ENCODE measurements at places on chromosomes 3 and 15.

DNA sequence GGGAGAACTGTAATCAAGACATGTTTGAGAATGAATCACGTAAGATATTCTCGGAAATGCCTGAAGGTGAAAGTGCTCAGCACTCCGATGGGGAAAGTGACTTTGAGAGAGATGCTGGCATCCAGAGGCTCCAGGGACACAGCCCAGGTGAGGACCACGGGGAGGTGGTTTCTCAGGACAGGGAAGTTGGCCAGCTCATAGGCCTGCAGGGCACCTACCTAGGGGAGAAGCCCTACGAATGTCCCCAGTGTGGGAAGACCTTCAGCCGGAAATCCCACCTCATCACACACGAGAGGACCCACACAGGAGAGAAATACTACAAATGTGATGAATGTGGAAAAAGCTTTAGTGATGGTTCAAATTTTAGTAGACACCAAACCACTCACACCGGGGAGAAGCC, 19.8 kb downstream of the ZSCAN2 start:
- no peak for DNase-seq

GRCh38 chr15:77059786-77060361, 11.0 kb downstream of the TSPAN3 start:
- DNase-seq: no peak

DNA sequence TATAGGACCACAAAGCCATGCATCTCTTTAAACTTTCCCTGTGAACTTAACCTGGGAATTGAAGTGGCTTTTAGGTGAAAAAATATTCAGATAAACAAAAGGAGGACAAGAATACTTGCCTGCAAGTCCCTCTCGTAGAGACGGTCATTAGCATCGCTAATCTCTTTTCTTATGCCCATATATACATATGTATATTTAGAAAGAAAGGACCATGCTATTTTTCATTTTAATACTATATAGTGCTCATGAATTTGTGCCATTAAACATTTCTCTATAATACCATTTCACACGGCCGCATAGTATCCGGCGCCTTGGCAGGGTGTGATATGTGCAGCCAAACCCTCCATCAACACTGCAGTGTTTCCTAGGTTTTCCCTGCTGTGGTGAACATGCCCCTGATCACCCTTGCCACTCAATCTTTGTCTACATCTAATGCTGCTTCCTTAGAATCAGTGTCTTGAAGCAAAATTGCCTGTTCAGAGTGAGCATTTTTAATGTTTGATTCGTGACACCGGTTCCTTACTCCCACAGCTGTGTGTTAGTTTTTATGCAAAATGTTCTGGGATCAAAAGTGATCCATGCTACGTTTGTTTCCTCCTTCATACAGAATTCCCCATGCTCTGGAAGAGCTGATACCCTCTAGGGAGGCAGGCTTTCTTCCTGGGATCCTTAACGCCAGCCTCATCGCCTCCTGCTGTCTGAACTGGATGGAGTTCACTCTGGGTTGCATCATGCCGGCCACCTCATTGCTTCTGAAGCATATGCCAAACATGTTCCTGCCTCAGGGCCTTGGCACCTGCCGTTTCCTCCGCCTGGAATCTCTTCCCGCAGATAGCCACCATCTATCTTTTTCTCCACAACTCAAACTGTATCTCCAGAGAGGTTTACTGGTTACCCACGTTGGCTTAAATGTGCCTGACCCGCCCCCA, 118.1 kb downstream of the FBLN2 start:
- no peak for DNase-seq

DNA sequence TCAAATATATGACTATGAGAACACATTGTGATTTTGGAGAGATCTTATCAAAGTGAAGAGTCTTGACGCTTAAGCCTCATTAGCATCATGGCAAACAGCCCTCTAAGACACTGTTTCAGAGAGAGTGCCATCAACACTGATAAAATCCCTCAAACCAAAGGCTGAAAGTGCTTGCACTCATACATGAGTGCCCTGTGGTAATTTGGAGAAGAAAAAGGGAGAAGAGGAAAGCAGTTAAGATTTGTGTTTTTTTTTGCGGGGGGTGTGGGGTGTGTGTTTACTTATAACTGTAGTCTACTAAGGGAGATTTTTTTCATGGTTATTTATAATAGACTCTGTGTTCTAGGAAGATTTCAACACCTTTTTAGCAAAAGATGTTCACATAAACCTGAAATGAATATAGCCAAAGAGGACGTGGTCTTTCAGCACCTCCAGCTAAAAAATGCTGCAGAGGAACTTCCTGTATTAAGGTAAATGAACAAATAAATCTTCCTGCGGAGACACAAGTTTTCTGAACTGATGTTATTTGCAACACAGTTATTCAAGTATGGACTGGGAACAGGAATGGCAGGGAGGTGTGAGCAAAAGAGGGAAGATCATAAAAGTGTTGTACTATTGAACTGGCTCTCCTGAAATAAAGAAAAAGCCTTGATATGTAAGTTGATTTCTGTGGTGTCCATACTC, 81.9 kb upstream of the TGFBR2 start:
- DNase-seq: no peak

- DNase-seq: no peak
Measured at GRCh38 chr3:181723625-181724191, 12.0 kb downstream of the SOX2 start.

GRCh38 chr3:16413321-16413720, 100.2 kb downstream of the RFTN1 start:
- DNase-seq: no peak

GRCh38 chr15:50055750-50056157, 63.3 kb downstream of the ATP8B4 start:
- DNase-seq: no peak

- no peak for DNase-seq
Measured at GRCh38 chr15:89848970-89849292, 34.3 kb upstream of the ANPEP start.

- no peak for DNase-seq
Measured at GRCh38 chr3:126314790-126315658, 42.2 kb downstream of the KLF15 start.

DNA sequence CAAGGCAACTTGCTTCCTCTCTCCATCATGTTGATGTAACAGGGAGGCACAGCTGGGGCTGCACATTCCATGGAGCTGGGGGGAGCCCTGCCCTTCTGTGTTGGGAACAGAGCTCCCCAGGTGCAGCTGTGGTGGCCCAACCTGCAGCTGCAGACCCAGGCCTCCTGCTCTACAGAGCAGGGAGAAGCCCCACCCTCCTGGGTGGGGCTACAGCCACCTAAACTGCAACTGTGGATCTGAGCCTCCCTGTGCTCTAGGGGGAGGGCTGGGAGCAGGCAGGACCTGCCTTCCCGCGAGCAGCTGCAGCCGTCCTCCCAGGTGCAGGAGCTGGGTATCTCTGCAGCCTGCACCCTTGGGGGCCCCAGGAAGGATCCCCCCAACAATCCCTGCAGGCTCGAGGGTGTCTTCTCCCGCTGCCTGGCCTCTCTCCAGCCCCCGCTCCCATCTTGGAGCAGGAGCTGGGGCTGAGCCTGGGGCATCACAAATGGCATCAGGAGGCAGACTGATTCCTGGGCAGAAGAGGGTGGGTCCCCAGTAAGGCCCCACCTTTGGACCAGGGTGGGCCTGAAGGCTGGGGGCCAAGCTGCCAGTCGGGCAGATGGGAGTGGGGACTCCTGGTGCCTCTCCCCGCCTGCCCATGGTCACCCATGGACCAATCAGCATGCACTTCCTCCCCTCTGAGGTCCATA, 7.4 kb downstream of the LRRC58 start:
- no peak for DNase-seq

GRCh38 chr3:123713211-123713610, 128.4 kb upstream of the HACD2 start:
- DNase-seq: no peak

All from NK-92 treated with Interleukin-12 subunit alpha and Interleukin-12 subunit beta, amount 100 ng/mL, for 24 hours (cell line).